ENCODE measurements at places on chromosomes 5 and 9.

DNA sequence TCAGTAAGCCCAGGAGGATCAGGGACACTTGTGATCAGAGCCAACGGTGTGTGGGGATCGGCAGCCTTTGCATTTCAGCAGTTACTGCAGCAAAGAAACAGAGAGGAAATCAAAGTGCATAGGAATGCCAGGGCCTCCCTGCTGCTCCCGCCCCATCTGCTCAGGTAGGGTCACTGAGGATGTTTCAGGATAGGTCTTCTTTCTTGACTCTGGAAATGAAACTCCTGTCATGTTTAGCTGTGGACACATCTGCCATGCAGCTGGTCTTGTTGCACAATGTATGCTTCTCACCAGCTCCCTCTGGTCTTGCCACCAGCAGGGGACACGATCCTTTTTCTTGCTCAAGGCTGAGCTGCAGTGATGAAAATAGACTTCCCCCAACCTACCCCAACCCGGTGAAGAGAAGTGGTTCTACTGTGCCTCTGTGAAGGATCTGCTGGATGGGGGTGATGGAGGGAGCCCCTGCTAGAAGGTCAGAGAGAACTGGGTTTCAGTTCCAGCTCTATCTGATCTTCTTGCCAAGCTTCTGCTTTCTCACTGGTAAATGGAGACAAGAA lies 185.2 kb upstream of the KLF4 start:
- DNase-seq, result peak; percentile 14

DNA sequence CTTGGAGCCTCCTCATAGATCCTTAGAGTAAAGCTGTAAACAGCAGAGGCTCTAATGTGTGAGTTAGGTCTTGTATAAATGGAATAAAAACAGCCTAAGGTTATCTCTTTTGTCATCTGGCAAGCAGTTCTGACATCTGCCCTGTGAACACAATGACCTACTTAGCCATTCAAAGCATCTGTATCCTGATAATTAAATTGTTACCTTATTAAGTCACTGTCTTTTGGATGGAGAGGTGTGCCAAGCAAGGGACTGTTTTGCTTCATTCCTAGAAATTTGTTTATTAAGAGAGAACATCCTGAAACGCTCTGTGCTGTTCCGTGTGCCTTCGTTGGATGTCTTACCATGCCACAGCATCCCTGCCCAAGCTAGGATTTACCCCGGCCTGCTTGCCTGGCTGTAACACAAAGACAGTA lies 1.5 kb downstream of the LSM11 start:
- DNase-seq, result no peak

DNA sequence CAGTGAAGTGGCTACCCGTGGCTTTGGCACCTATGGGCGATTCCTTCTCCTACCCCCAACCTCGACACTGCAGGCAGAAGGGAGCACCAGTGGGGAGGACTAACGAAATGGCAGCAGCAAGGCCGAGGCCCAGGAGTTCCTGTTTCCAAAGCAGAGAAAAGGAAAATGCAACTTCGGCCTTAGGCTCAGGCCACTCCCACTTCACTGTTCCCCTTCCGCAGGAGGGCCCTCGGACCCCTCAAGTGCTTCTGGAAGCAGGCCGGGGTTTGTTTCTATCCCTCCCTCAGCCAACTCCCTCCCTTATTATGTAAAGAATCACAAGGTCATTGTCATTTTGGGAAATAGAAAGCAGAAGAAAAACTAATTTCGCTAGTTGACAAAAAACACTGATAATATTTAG lies 36.4 kb upstream of the NKX2-5 start:
- DNase-seq, result no peak

- no peak for DNase-seq
These were observed 219.3 kb downstream of the CEMIP2 start for GRCh38 chr9:71549023-71549422.
